T-cell (primary cell): ENCODE measurements at places on chromosomes 3 and 15.
A peak's percentile ranks its signal among the peaks of the same experiment; 100 is the strongest.

DNA sequence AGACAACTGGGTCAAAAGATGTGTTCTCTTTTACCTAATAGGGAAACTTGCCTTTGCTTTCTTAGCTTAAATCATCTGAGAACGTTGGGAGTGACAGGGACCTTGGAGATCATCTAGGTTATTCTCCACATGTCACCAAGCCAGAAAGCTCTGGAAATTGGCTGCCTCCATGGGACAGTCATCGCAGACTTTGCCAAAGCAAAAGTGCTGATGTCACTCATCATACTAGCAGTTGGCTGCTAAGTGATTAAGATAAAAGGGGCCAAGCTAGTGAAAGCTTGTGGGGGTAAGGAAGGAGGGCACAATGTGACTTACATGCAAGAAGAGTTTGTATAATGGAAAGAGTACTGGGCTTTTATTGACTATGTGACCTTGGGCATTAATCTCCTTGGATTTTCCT lies 198.0 kb upstream of the PFN2 start:
- DNase-seq = no peak

DNA sequence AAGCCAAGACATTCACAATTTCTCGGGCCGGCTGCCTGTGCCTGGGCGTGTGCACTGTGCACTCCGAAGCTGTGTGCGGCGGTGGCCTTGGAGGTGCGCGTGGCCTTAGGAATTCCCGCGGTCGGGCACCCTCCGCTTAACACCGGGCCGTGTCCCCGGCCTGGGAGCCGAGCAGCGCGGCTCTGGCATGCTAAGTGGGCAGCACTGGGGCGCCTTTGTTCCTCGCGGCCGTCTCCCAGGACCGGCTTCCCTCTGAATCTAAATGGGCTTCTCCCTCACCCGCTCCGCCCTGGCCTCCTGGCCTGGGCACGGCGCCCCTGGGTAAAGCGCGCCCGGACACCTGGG lies 498 bp upstream of the ARNT2 start:
- no peak for DNase-seq

DNA sequence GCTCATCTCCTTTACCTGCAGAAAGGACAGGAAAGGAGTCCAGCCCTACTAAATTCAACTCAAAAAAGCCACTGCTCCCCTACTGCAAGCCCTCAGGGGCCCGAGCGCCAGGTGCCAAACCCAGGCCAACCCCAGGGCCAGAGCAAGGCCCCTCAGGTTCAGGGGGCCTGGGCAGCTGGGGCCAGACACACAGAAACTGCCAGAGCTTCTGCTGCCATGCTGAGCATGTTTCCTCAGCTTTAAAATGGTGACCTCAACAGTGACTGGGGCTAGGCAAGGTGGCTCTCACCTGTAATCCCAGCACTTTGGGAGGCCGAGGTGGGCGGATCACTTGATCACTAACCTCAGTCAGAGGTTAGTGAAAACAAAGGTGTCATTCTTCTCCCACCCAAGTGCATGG lies 38.8 kb downstream of the KLHL25 start:
- DNase-seq = no peak

- peak; percentile 49 for DNase-seq
These were observed 675 bp downstream of the RBM15B start for GRCh38 chr3:51391566-51392354.

DNA sequence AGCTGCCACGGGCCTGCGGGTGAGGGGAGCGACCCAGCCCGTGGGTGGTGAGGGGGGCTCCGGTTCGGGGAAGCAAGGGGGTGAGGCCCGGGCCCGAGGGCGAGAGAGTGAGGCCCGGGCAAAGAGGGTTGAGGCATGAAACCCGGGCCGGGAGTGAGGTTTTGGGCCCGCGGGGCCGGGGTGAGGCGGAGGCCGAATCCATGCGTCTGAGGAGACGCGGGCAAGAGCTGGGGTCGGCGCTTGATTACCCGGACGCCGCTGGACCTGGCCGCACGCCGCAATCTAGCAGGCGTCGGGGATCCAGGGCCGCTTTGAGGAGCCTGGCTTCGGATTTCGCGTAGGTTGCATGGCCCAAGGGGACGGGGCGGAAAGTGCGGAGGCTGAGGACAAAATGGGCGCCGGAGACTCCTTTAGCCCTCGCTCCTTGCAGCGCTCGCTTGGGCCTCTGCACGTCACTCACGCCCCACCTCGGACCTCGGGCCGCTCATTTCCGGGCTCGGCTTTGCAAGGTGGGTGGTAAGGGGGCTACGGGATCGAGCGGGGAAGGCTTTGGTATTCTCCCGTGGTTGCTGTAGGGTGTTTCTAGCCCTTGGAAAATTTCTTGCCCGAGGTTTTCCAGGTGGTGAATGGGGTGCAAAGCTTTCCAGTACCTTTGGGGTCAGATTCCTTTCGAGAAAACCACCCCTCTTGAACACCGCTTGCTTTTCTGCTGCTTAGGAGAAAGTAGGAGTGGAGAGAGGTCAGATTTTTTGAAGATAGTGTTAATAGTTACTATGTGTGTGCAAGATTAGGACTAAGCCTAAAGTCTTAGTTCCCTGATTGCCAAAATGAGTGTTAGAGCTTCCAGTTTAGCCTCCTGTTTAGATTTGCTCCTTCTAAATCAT lies 827 bp downstream of the SLC25A36 start:
- peak; percentile 20 for DNase-seq

GRCh38 chr3:39052583-39052982 lies 767 bp downstream of the WDR48 start:
- no peak for DNase-seq

DNA sequence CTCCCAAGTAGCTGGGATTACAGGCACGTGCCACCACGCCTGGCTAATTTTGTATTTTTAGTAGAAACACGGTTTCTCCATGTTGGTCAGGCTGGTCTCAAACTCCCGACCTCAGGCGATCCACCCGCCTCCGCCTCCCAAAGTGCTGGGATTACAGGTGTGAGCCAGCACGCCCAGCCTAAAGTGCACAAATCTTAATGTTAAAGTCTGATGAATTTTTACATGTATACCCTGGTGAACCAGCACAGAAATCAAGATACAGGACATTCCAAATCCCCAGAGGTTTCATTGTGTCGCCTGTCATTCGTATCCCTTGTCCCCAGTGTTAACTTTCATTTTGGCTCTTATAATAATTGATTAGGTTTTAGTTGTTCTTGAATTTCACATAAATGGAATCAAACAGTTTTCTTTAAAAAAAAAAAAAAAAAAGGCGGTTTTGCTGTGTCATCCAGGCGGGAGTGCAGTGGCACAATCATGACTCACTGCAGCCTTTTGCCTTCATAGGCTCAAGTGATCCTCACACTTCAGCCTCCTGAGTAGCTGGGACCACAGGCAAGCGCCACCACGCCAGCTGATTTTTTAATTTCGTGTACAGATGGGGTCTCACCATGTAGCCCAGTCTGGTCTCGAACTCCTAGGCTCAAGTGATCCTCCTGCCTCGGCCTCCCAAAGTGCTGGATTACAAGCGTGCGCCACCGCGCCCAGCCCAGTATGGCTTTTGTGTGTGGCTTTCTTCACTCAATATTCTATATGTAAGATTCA lies 1.5 kb upstream of the TM4SF19 start:
- DNase-seq = no peak

DNA sequence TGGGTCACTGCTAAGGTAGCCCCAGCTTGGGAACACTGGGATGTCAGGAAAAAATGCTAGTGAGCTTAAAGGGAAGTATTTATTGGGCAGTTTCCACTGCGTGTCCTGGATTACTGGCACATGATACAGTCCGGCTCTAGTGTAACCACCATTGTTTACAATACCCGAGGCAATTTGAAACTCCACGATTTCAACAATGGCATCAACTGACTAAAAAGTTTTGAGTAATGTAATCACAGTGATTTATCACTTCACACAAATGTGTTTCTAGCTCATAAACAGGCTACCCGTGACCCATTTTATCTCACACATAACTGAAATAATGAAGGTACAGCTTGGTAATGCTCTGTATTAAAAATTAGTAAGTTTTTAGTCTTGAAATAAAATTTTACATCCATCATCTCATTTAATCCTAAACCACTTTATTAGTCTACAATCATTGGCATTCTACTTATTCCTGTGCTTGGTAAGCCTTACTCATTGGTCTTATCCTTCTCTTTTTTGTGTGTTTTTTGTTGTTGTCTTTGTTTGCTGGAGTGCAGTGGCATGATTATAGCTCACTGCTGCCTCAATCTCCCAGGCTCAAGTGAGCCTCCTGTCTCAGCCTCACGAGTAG lies 7.6 kb downstream of the ZMAT3 start:
- no peak for DNase-seq

DNA sequence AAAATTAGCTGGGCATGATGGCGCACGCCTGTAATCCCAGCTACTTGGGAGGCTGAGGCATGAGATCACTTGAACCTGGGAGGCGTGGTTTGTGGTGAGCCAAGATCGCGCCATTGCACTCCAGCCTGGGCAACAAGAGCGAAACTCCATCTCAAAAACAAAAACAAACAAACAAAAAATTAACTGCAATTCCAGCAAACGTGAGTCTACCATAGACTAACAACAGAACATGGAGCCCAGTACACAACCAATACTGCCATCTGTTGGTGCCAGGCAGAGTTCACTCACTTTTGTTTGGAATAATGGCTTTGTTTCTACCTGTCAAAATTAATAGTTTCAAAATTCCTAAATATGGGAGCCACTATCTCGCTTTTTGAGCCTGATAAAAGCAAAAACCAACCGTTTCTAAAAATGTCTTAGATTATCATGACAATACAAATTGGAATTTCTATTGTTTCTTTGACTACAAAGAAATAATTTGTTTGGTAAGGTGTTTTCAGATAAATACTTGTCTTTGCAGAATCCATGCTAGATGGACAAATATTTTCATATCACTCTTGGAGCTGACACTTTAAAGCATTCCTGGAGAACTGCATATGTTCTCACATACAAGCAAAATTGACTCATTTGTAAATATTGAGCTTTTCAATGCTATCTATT lies 45.0 kb downstream of the GPR176 start:
- no peak for DNase-seq

GRCh38 chr3:52458031-52458760 lies 2.8 kb downstream of the NISCH start:
- no peak for DNase-seq

DNA sequence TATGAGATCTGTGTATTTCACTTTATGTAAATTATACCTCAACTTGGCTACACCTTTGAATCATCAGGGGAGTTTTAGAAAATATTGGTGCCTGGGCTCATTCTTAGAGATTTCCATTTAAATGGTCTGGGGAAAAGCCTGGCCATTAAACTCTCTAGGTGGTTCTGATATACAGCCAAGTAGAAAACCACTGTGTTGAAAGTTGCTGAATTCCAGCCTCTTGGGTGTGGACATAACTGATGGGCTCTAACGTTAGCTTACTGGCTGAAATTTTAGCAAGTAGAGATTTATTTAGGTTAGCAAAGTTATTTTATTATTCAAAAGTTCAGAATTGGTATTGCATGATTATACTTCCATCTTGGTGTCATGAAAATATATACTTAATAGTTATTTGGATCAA lies 84.1 kb downstream of the ATG7 start:
- no peak for DNase-seq

GRCh38 chr15:31136016-31136415 lies 34.5 kb upstream of the TRPM1 start:
- no peak for DNase-seq

DNA sequence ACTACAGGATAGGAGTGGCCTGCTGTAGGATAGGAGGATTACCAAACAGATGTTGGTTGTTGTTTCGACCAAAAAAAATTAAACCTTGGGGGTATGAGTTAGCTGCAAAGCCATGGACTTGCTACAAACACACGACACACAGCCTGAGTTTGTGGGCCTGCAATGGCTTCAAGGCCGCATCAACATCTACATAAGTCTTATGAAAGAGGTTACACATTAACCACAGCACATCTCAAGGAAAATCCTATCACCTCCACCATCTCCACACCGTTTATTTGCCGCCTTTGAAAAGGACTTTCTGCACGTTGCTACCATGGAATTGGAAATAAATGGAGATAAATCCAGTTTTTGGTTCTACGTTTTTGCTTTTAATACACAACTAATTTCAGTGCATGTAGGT lies 23.0 kb downstream of the LRIG1 start:
- no peak for DNase-seq

DNA sequence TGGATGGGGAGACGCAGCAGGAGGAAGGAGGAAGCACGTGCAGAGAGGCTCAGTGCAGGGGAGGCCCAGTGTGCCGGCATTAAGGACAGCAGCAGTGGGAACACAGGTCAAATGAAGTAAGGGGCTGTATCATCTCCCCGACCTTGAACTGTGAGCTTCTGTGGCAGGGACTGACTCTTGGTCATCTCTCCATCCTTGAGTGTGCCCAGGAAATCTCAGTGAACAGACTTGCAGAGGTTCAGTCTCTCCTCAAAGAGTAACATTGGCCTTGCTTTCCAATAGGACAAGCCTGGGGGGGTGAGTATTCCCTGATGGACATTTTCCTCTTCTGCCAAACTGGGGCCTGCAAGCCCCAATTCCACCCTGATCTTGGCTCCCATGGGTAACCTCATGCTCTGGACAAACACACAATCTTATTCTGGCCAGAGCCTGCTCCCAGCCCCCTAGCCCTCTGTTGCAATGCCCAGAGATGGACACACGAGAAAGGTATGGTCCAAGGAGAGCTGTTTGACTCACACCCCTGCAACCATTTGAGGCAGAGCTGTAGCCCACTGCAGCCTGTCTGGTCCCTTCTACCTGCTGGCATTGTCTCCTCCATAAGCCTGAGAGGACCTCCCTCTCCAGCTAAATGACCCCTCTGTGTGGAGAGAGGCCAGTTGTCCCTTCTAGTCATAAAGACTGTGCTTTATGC lies 50.9 kb downstream of the TLE3 start:
- no peak for DNase-seq

GRCh38 chr15:91886878-91887277 lies 33.4 kb downstream of the SLCO3A1 start:
- DNase-seq = no peak

- no peak for DNase-seq
These were observed 4.8 kb downstream of the GPR171 start for GRCh38 chr3:151197981-151198767.

GRCh38 chr15:75070674-75071073 lies 47.3 kb downstream of the PPCDC start:
- DNase-seq = no peak

- DNase-seq = no peak
These were observed 46.0 kb downstream of the PPCDC start for GRCh38 chr15:75069301-75069925.

DNA sequence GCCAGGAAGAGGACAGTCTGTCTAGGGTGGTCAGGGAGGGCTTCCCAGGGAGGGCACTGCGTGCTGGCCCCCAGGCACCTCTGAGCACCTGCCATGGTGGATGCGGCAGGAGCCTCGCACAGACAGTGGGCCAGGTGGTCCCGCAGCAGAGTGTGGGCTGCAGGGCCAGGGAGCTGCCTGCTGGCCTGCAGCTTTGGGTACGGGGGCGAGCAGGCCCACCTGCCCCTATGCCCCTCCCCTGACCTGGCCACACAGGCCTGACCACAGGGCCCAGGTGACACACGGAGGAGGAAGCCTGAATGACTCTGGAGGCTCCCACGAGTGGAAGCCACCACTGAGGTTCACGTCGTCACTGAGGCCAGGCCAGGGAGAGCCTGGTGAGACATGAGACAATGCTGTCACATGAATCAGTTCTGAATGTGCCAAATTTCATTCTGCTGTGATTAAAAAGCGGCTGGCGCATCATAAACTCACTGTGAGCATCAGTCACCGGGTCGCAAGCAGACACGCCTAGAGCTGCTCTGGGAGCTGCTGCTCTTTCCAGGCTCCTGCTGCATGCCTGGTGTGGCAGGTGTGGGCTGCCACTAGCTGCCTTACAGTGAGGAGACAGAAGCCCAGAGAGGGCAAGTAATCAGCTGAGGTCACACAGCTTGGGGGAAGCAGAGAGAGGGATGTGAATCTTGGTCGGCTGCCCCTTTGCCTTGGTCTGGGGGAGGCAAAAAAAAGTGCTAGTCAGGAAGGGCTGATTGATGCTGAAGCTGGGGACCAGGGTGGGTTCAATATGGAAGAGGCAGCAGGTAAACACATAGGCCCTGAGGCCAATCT lies 39.5 kb upstream of the IQSEC1 start:
- no peak for DNase-seq
